Activated T-helper 9 cell treated with anti-CD3 and anti-CD28 coated beads, Interleukin-2, amount 50 U/mL, for 16 hours (primary cell): ENCODE measurements at places on chromosomes 7 and 10.
A peak's percentile ranks its signal among the peaks of the same experiment; 100 is the strongest.

GRCh38 chr10:29386342-29386999 lies 97.6 kb downstream of the LYZL1 start:
- no peak for DNase-seq

GRCh38 chr10:69092959-69093850 lies 5.3 kb downstream of the SRGN start:
- DNase-seq = peak; percentile 57

DNA sequence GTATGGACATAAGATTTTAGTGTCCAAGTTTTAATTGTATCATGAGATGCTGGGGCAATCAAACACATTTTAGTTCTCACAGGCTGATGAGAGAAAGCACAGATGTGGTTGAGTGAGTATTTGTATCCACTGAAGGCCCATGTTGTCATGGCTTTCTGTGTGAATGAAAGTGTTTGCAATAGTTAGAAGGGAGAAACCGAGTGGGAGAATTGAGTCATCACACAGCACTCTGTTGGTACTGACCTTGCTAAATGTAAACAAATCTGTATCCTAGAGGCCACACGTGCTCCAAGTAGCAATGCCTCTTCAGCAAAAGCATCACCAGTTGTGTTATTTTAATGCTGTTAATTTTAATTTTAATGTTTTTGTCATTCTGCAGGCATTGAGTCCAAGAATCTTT lies 121.2 kb downstream of the EMX2 start:
- DNase-seq = no peak

DNA sequence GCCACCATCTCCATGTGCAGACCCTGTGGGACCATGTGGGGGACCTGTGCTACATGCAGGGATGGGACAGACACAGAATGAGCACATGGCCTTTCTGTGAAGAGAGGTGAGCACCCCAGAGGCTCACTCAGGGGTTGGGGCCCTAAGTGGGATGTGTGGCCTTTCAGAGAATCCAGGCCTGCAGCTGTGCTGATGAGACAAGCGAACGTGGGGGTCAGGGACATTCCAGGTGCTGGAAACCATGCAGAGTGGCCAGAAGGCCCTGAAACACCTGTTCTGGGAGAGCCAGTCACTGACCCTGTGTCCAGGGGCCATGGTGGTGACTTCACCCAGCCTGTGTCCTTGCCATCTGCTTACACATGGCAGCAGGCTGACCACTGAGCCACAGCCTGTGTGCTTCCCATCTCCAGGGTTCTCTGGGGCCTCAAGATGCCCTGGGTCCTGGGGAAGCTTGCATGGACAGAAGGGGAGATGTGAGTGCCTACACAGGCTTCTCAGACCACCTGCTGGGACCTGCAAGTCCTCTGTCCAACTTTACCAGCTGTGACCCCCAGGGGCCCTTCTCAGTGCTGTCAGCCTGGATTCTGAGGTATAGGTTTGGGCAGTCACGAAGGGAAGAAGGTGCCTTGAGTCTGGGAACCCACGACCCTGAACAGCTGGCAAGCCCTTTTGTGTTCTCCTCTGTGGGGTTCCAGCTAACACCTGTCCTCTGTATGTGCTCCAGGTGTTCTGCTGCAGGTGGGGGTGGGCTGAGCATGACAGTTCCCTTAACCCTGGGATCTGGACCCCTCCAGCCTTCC lies 17.6 kb downstream of the RAMP3 start:
- no peak for DNase-seq

DNA sequence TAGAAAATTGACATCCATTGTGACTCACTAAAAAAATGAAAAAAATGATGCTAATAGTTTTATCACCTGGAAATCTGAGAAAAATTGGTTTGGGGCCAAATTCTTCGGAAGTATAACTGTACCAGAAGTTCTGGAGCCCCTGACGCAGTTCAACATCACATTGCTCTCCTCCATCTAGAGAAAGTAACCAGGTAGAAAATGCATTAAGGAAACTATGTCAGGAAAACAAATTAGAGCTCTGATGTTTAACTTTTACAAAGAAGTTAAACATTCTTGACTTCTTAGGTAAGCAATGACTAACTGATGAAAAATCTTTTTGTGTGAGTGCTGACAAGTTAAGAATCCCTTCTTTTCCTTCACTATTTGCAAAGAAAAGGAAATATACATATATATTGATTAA lies 61.1 kb upstream of the TMEM196 start:
- DNase-seq = no peak

DNA sequence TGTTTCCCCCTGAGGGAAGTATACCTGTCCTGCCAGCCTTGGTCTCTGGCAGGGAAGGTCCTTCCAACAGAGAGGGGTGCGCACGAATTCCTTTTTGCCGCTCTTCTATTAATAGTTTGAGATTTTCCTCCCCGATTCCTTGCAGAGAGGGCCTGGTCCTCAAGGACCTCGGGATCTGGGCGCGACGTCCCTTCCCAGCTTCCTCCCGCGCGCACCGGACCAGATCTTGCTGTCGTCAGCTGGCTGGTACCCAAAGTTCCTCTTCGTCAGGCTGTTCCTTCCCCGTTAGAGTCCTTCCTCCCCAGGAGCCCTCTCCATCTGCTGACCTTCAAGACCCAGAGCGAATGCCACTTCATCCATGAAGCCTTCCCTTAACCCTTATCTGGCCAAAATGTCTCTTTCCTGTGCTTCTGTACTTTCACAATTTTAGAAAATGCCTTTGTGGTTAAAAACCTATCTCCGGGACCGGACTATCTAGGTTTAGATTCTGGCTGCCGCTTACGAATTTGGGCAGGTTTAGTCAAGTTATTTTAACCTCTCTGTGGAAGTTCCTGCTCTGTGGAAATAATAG lies 851 bp upstream of the GOT1 start:
- no peak for DNase-seq

GRCh38 chr7:732094-732541 lies 5.0 kb upstream of the PRKAR1B start:
- DNase-seq = no peak

- no peak for DNase-seq
Measured at GRCh38 chr10:63114031-63114814, 18.9 kb upstream of the NRBF2 start.

GRCh38 chr7:15648461-15648961 lies 38.0 kb downstream of the MEOX2 start:
- no peak for DNase-seq

GRCh38 chr7:111829221-111829620 lies 266.9 kb upstream of the IMMP2L start:
- no peak for DNase-seq

DNA sequence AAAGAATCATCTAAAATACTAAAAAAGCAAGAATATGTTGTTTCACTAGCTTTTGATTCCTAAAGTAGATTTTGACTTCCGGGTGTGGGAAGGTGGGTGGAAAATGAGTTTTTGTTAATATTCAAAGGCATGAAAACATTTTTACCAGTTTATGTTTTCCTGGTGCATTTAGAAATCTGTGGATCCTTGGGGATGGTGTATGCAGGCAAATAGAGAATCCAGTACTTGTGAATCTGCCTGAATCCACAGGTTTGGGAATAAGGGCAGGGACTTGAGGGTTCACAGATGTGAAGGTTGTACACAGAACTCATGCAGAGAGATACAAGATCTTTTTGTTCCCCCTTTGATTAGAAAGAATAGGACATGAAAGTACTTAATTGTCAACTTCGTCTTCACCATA lies 22.4 kb downstream of the AUTS2 start:
- no peak for DNase-seq

DNA sequence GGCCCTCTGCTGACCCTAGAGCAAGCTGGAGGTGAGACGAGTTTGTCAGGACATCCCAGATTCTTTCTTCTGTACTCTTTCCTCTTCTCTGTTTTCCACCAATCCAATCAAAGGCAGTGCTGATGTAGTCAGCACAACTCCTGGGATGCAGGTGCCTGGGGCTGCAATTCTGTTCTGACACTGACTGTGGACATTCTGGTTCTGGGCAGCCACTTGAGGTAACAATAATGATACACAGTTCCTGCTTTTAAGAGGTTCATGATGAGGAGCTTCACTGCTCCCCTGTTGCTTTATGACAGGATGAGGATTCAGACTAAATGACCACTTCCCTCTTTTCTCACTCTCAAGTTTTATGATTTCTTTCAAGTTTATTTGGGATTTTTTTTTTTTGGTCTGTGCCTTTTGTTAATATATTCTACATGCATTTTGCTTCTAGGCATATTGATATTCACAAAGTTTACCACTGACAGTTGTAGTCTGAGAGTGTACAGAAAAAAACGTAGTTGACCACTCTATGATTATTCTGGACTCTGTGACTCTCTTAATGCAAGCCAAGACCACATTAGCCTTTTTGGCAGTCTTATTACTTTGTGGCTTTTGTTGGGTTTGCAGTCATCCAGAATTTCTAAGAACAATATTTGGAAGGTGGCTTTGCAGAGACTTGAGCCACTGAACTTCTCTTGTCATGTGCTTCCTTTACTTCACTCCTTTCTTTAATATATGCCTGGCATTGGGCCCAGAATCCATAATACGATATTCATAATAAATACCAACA lies 247.6 kb downstream of the AUTS2 start:
- DNase-seq = no peak

- no peak for DNase-seq
Measured at GRCh38 chr7:2622869-2623697, 8.7 kb upstream of the TTYH3 start.

DNA sequence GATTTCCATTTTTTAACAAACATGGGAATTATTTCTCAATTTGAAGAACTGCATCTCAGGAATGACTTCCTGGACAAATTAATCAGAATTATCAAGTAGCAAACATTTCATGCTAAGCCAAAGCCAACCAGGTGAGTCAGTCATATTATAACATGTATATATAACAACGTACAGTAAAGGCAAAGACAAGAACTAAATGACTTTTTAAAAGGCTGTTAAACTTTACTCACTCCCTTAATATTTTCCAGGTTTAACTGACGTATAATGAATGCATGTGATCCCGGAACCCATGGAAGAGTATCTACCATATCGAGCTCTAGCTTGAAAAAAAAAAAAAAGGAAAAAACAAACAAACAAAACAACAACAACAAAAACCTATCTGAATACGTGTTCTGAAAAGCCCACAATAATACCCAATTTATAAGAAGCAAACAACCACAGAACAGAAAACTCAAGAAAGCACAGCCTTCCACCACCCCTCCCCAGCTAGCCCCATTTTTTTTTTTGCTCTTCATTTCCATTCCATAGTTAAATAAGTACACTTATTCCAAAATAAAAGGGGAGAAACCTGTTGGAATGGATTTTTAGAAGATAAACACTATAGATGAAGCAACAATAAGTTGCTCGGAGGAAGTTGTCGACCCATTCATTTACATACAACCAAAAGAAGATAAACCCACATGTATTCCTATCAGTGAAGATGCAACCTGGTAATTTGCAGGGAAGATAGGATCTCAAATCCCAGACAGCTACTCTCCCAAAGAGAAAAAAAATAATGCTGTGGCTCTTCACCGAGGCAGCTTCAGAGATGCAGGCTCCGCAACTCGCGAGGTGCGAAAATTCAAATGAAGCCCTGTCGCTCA lies 537 bp downstream of the NAPEPLD start:
- no peak for DNase-seq
